Bone marrow (tissue), 2 donors: ENCODE measurements at places on chromosomes 2 and 18.
A peak's percentile ranks its signal among the peaks of the same experiment; 100 is the strongest.

- DNase-seq, result no peak
These were observed 2.8 kb upstream of the TUBB6 start for GRCh38 chr18:12305211-12305610.

GRCh38 chr18:1599196-1599595, 694.5 kb downstream of the ADCYAP1 start:
- DNase-seq, result peak; percentile 5

- DNase-seq, result no peak
These were observed 571.1 kb downstream of the TNS1 start for GRCh38 chr2:217431577-217432269.

GRCh38 chr2:26542676-26543505, 65.0 kb upstream of the OTOF start:
- no peak for DNase-seq

- DNase-seq, result no peak
These were observed 34.3 kb downstream of the GIGYF2 start for GRCh38 chr2:232731470-232731869.

GRCh38 chr18:45037618-45038017, 356.9 kb downstream of the SETBP1 start:
- DNase-seq, result no peak

DNA sequence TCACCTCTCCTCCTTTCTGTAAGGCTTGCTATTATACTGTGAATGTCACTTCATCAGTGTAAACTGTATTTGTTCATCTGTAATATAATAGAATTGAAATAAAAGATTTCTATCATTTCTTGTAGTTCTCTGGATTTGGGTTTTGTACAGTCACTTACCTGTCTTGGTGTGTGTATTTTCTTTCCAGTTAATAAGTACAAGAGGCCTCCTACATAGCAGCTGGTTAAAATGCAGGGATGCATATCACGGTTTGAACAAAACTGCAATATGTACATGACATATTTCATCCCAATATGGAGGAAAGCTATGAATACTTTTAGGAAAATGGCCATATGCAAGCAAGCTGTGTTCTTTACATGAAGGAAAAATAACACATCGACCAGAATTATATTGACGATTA, 5.4 kb upstream of the STAT1 start:
- no peak for DNase-seq

GRCh38 chr2:98908931-98909316, 27.1 kb downstream of the CRACDL start:
- no peak for DNase-seq

- DNase-seq, result no peak
These were observed 440.9 kb downstream of the PTPRM start for GRCh38 chr18:8008033-8008432.

DNA sequence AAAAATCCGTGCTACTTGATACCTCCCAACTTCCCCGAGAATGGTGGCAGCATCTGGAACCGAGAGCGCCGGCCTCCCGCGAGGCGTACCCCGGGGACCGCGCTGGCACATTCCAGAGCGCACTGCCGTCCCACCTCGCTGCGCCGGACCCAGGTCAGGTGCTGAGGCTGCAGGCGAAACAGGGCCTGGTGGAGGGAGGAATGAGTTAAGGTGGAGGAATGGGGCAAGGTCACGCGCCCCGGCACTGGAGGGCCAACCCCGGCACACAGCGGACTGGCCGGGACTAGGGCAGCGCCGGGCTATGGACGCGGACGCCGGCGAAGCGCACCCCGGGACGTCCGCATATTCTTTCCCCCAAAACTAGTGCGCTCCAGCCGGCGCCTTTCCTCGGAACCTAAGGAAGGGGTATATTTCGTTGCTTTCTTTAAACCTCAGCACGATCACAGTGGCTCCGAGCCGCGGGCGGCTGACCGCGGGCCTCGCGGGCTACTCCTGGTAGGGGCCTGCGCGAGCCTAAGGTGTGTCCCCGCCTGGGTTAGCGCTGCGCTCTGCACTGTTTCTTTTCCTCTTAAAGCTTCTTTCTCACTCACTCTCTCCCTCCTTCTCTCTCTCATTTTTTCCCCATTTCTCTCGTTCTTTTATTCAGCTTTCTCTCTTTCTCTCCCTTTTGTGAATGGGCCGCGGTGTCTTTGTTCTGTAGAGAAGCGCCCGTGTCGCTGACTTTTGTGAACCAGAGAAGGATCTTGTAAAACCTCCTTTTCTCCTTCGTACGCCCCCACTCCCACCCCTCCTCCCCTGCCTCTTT, 2.1 kb upstream of the OTX1 start:
- peak; percentile 37 for DNase-seq

- no peak for DNase-seq
These were observed 552 bp upstream of the ATF2 start for GRCh38 chr2:175168564-175168945.

DNA sequence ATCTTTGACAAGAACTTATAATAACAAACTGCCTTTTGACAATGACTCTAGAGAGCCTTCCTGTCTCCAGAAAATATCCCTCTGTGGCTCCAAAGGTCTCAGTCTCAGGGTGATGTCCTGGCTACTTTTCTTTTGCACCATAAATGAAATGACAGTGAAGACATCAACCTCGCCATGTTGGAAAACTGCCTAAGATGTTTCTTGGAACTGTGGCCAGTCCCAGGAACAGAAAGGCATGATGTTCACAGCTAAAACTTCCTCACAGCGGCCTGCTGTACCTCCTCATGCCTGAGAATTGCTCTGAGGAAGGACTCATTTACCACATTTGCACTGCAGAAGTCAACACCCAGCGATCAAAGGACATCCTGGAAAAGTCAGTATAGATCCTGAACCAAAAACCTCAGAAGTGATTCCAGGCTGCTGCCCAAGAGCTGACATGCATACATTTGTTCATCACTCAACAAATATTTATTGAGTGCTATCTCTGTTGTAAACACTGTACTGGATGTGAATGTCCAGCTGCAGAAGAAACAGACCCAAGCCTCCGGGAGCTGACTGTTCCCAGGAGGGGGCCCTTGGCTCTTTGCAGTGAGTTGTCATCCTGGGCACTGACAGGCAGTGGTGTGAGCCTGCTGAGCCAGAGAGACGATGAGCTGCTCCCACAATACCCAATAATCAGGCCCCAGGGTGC, 64.3 kb upstream of the ACSL3 start:
- no peak for DNase-seq

- no peak for DNase-seq
These were observed 18.9 kb downstream of the TET3 start for GRCh38 chr2:74003494-74004211.

DNA sequence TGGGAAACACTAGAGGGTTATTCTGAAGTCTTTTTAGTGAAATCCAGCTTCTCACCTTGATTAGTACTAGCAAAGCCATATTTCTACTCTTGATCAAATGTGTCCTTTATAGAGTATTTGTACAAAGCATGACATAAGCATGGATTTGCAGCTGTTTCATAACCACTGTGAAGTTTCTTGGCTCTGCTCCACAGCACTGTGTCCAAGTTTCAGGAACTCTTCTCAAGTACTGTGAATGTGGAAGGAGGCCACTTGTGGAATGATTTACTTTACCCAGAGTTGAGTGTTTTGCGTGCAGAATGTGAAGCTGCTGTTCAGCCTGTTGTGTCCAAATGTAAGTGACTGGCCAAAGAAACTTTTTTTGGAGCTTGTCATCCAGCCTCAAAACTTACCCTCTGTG, 16.2 kb upstream of the MAPRE2 start:
- no peak for DNase-seq

GRCh38 chr2:235520787-235521186, 26.9 kb downstream of the AGAP1 start:
- DNase-seq, result no peak

GRCh38 chr2:184413221-184413620, 185.1 kb upstream of the ZNF804A start:
- no peak for DNase-seq

GRCh38 chr2:144414324-144414845, 105.5 kb downstream of the ZEB2 start:
- DNase-seq, result peak; percentile 43

DNA sequence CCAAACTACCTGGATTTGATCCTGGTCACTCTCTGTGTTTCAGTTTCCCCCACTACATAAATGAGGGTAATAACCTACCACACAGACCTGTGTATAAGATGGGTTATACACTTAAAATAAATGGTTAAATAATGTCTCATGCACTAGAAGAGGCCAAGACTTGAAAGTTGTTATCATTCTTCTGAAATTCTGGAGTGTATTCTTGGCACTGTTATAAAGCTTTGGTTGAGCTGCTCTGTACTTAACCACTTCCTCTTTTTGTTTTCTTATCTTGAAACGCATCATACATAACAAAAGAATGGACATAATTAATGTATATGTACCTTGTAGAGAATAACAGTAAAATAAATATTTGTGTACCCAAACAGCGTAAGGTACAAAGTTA, 281.0 kb downstream of the AFF3 start:
- peak; percentile 50 for DNase-seq

- DNase-seq, result no peak
These were observed 98.0 kb downstream of the TRABD2A start for GRCh38 chr2:84782717-84783442.

DNA sequence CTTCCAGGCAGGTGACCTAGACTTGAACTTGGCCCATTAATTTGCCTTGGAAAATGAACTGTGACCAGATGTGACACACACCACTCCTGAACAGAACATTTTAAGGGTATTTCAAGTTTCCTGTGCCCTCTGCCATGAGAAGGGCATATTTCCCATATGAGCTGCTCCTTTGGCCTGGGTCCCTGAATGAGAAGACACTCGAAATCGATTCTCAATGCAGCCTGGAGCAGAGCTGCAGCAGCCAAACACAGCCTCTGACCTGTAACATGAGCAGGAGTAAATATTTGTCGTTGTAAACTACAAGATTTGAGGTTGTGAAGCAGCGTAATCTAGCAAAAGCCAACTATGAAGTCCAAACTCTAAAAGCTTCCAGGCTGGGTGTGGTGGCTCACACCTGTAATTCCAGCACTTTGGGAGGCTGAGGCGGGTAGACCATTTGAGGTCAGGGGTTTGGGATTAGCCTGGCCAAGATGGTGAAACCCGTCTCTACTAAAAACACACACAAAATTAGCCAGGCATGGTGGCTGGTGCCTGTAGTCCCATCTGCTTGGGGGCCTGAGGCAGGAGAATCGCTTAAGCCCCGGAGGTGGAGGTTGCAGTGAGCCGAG, 30.1 kb upstream of the SOS1 start:
- DNase-seq, result no peak

- DNase-seq, result no peak
These were observed 81.8 kb downstream of the RAPGEF4 start for GRCh38 chr2:172817411-172817810.

GRCh38 chr2:27249891-27250651, 12.8 kb downstream of the SLC30A3 start:
- peak; percentile 8 for DNase-seq

- DNase-seq, result no peak
These were observed 5.9 kb downstream of the ATP8B1 start for GRCh38 chr18:57797209-57797651.

DNA sequence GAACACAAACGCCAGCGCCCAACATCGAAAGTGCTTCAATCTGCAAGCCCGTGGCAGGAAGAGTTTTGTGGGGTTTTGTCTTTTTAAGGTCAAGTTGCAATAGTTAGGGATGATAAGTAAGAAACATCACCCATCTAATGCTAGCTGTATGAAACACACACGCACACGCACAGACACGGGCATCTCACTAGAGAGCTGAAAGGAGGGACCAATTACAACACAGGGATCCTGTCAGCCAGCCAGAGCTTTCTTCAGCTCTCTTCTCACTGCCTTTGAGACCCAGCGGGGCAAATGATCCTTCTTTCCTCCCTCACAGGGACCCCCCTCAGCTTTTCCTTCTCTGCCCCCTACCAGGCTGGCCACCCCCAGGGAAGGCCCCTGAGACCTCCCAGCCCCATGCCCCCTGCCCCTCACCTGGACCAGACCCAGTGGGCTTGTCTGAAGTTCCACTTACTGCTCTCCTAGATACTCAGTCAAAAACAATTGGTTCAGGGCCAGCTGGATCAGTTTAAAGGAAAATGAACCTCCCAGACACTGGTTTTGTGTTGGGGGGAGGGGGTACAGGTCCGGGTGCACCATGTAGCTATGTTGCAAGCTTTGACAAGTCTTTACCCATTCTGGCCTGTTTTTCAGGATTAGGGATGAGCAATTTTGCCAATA, 17.9 kb downstream of the CYP26B1 start:
- DNase-seq, result no peak

DNA sequence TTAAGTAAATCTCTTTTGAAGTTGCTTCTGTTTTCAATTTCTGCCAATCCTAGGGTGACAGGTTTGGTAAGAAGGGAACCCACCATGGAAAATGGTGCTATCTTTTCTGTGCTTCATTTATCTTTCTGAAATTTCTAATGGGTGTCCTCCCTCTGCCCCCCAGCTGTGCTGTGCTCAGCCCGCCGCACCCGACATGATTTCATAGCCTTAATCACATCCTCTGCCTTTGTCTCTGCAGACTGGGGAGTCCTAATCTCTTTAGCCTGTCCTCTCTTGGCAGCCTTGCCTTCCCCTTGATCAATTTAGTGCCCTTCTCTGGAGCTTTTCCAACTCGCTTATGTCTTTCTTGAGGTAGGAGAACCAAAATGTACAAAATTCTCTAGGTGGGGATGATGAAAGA, 49.3 kb downstream of the DNMT3A start:
- no peak for DNase-seq

GRCh38 chr2:10554961-10555809, 107.1 kb upstream of the ODC1 start:
- no peak for DNase-seq

GRCh38 chr2:240615396-240615795, 9.9 kb upstream of the GPR35 start:
- DNase-seq, result no peak

DNA sequence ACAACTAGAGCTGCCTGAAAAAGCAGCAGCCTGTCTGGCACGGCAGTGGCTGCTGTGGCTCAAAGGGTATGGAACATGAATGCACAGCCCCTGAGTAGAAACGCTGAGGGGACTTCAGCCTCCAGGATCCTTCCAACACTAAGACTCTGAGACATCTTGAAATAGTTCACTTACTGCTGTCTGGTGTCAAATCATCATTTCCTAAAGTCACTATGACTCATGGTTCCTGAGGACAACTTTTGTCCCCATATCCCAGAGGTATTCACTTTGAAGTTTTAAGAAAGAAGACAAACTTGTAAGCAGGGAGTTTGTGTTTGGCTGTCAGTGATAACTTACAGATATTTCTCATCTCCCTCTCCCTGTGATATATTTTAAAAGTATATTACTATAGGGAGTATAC, 33.3 kb upstream of the NEB start:
- DNase-seq, result no peak

DNA sequence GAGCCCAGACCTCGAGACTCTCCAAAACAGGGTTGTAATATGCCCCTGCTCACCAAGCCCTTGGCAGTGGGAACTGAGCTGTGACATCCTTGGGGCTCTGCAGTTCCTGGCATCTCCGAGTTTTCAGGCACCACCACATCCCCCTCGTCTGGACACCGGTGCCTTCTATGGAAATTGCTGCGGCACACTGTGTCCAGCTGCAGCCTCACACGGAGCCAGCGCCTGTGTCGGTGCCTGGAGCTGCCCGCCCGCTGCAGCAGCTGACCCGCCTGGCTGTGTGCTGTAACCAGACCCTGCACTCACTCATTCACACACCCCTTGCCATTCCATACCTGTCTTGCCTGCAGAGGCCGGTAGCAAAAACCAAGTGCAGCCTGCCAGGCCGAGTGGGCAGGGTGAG, 11.8 kb downstream of the IWS1 start:
- no peak for DNase-seq
